ENCODE measurements at places on chromosomes 2 and 18. TPM values are rescaled to one million over a fixed set of nuclear protein-coding genes. Genes with fewer than 3 reads are reported as not detected.

SEC11C gene
- total RNA-seq, result 15.8 TPM

ABHD1 gene
- total RNA-seq, result not detected

TUBB8B gene
- total RNA-seq, result not detected

ANKAR gene
- total RNA-seq, result 3.6 TPM

SLC38A11 gene
- not detected for total RNA-seq

COLEC11 gene
- 2.4 TPM for total RNA-seq

RAB6D gene
- total RNA-seq, result not detected

TNFRSF11A gene
- total RNA-seq, result 6.3 TPM

ASNSD1 gene
- total RNA-seq, result 14.8 TPM

BCL2 gene
- 2.0 TPM for total RNA-seq

UGT1A4 gene
- 73.6 TPM for total RNA-seq

ALK gene
- not detected for total RNA-seq

ORC4 gene
- total RNA-seq, result 28.4 TPM

MYO1B gene
- total RNA-seq, result 48.5 TPM

IL1F10 gene
- total RNA-seq, result not detected

ABCG8 gene
- not detected for total RNA-seq

POTEI gene
- total RNA-seq, result not detected

FASTKD2 gene
- total RNA-seq, result 12.0 TPM

GYPC gene
- not detected for total RNA-seq

SIX2 gene
- 11.9 TPM for total RNA-seq

RGPD4 gene
- not detected for total RNA-seq

CCDC85A gene
- not detected for total RNA-seq

KCNG2 gene
- not detected for total RNA-seq

CASP8 gene
- 42.4 TPM for total RNA-seq

MEMO1 gene
- total RNA-seq, result 29.5 TPM

DSEL gene
- total RNA-seq, result 2.5 TPM

GDF7 gene
- 0.04 TPM for total RNA-seq

LPIN1 gene
- total RNA-seq, result 43.1 TPM

CXCR4 gene
- total RNA-seq, result 0.70 TPM

POLE4 gene
- 74.4 TPM for total RNA-seq

SULT1C4 gene
- total RNA-seq, result not detected

IL36RN gene
- total RNA-seq, result 1.0 TPM

POTEJ gene
- not detected for total RNA-seq

ZSWIM2 gene
- not detected for total RNA-seq

ST6GAL2 gene
- total RNA-seq, result not detected

MAP3K19 gene
- not detected for total RNA-seq

NDC80 gene
- 71.7 TPM for total RNA-seq

PAX3 gene
- total RNA-seq, result not detected

NRBP1 gene
- 83.9 TPM for total RNA-seq

ANKRD30BL gene
- not detected for total RNA-seq

CNOT9 gene
- 46.0 TPM for total RNA-seq

GCA gene
- total RNA-seq, result 13.4 TPM

IL1A gene
- total RNA-seq, result 0.55 TPM

ANKRD62 gene
- total RNA-seq, result 0.20 TPM

EGR4 gene
- total RNA-seq, result not detected

UGT1A10 gene
- total RNA-seq, result not detected

SP140L gene
- total RNA-seq, result 15.1 TPM

CYTIP gene
- not detected for total RNA-seq

GPR39 gene
- 14.1 TPM for total RNA-seq

THADA gene
- total RNA-seq, result 30.5 TPM

TP53I3 gene
- total RNA-seq, result 21.4 TPM

ZFP36L2 gene
- 34.3 TPM for total RNA-seq

Data from PC-9 (cell line).